SK-N-SH (cell line): ENCODE measurements at places on chromosomes 1 and 21. TPM values are rescaled to one million over a fixed set of nuclear protein-coding genes. Genes with fewer than 3 reads are reported as not detected.
A peak's percentile ranks its signal among the peaks of the same experiment; 100 is the strongest.

DNA sequence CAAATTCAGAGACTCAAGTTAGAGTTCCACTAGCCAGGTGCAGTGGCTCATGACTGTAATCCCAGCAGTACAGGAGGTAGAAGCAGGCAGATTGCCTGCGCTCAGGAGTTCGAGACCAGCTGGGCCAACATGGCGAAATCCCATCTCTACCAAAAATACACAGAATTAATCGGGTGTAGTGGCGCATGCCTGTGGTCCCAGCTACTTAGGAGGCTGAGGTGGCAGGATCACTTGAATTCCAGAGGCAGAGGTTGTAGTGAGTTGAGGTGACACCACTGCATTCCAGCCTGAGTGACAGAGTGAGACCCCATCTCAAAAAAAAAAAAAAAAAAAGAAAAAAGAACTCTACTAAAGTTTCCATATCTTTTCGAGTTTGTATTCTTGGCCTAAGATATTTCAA, 36.7 kb upstream of the CHRM3 start:
- DNase-seq, result no peak

DNA sequence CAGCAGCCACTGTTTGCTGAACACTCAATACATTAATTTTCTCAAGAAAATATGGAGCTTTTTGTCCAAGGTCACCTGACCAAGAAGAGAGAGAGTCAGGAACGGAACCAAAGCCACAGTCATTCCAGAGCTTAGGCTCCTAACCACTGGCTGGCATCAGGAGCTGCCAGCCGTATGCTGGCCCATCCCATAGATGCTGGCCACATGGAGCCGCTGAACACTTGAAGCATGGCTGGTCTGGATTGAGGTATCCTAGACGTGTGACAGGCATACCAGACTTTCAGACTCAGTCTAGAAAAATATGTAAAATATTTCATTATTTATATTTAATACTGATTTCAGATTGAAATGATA, 458.7 kb downstream of the MATN1 start:
- DNase-seq, result no peak

DNA sequence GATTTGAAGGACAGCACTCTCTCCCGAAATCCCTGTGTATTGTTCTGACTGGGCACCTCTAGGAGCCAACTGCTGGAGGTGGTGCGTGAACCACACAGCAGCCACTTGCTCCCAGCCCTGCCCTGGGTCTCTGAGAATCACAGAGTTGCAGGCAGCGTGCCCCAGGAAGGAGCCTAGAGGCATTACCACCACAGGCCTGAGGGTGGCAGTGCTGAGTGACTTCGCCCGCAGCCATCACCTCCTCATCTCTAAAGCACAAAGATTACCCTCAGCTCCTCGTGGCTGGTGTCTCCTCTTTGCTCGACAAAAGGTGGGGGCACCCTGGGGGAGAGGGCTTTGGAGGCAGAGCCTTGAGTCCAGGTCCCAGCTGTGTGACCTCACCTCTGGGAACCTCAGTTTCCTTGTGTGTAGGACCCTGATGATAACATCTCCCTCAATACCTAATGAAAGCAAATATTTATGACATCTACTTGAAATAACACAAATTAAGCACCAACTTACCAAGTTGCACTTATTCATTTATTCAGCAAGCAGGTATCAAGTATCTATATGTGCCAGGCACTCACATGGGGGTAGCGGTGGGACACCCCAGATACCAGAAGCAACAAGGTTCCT, 86.3 kb downstream of the VWA5B1 start:
- peak; percentile 75 for DNase-seq

Gene NRDC
- 83.9 and 84.8 TPM in 2 replicates for polyA plus RNA-seq

Gene GUCA2B
- not detected in 2 replicates for polyA plus RNA-seq

Gene EPHA10
- 0.05 and 0.06 TPM in 2 replicates for polyA plus RNA-seq
